ENCODE measurements at places on chromosomes 2 and 18.

DNA sequence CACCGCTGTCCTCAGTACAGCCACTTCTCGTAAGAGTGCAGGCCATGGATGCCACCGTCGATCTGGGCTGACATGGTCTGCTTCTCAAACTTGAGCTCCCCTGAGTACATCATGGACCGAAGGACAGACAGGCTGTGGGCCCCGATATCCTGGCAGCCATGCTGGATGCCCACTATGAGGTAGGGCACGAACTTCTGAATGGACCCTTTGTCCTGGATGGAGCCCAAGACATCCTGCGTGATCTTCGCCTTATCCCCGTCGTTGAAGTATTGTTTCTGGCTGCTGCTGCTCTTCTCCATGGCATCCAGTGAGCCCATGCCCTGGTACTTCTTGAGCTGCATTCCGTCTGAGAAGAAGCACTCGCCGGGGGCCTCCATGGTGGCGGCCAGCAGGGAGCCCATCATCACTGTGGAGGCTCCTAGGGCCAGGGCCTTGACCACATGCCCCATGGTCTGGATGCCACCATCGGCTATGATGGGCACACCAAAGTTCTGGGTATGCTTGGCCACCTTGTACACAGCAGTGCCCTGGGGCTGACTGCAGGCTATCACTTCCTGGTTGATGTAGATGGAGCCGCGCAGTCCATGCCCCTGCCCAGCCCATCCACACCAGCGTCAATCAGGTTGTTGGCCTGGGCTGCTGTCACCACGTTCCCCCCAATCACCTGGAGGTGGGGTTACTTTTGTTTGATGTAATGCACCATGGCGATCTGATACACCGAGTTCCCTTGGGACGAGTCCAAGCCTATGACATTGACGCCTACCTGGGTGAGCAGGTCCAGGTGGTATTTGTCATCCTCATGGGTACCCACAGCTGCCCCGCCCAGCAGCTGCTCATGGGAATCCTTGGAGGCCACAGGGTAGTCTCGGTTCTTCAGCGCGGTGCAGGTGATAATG is 21.8 kb downstream of the CFLAR start:
- no peak for DNase-seq

DNA sequence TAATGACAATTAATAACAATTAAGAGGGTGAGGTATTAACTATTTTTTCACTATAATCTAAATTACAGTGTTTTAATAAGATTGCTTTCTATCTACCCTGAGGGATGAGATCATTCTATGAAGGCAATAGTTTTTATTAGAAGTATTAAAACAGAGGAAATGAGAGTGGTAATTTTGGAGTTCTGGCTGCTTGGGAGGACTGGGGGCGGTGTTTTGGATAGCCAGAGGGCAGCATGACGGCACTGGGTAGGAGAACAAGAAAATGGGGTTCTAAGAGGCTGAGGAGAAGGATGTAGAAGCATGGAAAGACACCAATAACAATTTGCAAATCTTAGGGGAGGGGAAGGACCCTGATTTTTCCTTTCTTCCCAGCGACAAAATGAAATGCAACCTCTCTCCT is 5.1 kb upstream of the DNAJC5G start:
- no peak for DNase-seq

- DNase-seq, result no peak
These were observed 134.6 kb upstream of the SPATS2L start for GRCh38 chr2:200171731-200172482.

GRCh38 chr2:20611077-20611843 is 39.6 kb downstream of the HS1BP3 start:
- no peak for DNase-seq

DNA sequence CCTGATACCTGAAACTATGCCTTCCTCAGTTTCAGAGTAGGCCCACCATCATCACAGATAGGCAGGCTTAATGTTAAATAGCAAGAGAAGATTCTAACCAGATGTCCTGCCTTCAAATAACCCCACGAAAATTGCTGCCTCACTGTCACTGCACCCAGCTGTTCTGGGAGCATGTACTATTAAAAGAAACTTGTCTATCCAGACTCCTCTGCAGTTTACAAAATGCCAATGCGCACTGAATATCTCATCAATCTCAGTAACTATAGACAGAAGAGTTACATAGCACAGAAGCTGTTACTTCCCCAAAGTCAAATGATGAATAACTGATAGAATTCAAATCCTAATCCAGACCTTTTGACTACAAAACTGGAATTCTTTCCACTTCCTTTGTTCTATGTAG is 43.9 kb downstream of the WDR75 start:
- no peak for DNase-seq

- DNase-seq, result no peak
These were observed 317.7 kb downstream of the RDH14 start for GRCh38 chr2:18242716-18243115.

GRCh38 chr18:47080872-47081271 is 45.5 kb upstream of the ELOA2 start:
- no peak for DNase-seq

- DNase-seq, result no peak
These were observed 94.6 kb downstream of the LCLAT1 start for GRCh38 chr2:30541680-30542079.

DNA sequence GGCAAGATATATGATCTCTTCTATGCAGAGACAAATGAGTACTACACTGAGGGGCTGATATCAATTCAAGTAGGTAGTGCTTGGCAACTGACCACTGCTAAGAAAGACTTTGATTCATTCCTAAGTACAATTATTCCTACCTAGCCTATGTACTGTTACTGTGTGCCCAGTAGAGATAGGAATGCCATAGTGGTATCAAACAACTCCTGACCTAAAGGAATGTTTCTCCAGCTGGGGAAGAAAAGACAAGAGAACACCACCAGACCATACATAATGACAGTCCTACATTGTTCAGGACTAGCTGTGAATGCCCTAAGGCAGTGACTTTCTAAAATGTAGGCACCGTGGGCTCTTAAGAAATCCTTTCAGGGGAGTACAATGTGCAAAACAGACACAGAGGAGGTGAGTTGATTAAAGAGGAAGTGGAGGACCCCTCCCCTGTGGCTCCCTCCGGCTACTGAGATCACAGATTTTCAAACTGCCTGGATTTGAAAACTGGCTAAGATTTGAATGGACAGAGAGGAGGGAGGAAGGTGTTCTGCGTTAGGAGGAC is 89.1 kb downstream of the ANTXR1 start:
- DNase-seq, result no peak

- no peak for DNase-seq
These were observed 62.2 kb upstream of the RTN4 start for GRCh38 chr2:55112229-55113031.

DNA sequence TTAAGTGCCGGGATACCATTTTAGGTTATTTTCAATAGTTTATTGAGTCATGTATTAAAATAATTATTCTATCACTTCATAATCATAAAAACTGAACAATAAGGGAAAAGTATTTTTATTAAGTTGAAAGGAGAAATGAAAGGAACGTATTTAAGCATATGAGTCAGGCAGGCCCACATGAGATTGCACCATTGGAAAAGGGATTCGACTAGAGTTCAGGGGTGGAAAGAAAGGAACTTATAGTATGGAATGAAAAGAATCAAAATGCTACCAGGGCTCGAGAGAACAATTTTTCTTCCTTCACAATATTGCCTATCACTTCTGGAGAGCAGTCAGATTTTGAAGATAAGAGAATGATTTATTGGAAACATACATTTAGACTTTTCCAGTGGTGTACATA is 516.5 kb upstream of the NETO1 start:
- no peak for DNase-seq

DNA sequence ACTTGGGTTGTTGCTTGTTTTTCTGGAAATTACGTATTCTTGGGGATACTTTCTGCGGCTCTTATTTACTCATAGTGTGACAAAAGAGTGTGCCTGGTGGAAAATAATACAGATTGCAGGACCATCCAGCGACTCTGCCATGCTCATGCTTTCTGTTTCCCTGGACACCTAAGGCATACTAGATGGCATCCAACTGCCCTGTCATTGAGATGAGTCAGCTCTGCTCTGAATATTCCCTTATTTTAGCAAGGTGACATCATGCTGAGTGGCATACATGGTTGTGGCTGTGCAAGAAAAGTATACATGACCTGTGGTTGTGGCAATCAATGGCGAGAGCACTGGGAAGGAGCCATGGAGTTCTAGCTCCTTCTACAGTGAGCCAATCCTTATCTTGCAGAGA is 471.0 kb downstream of the TMEM182 start:
- DNase-seq, result no peak

DNA sequence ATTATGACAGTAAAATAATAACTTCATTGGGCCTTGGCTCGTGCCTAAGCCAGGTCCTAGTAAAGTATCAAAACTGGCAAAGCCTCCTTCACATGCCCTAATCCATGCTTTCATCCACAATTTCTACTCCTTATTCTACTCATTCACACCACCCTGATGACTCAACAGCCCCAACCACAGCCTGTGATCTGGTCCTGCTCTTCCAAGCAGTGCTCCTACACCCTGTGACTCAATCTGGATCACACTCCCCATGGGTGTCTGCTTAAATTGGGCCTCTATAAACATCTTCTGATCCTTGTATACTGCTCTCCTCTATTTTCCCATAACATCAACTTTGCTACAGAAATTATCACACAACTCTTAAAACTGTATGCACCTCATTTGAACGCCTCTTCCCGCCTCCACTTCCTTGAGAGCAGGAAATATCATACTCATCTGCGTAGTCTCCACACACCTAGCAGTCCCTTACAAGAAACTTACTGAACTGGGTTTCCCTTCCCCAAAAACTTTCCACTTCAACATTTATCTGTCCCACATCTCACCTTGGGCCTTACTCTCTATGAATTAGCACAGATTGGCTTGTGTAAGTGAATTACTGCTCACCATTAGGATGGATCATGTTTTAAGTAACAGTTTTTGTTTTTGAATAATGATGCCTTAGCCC is 15.9 kb downstream of the GTF3C3 start:
- DNase-seq, result no peak

GRCh38 chr2:36355890-36356297 is 316 bp downstream of the CRIM1 start:
- no peak for DNase-seq

- no peak for DNase-seq
These were observed 249.3 kb upstream of the SYT4 start for GRCh38 chr18:43526426-43527145.

GRCh38 chr2:32739664-32740063 is 111.8 kb downstream of the TTC27 start:
- no peak for DNase-seq

DNA sequence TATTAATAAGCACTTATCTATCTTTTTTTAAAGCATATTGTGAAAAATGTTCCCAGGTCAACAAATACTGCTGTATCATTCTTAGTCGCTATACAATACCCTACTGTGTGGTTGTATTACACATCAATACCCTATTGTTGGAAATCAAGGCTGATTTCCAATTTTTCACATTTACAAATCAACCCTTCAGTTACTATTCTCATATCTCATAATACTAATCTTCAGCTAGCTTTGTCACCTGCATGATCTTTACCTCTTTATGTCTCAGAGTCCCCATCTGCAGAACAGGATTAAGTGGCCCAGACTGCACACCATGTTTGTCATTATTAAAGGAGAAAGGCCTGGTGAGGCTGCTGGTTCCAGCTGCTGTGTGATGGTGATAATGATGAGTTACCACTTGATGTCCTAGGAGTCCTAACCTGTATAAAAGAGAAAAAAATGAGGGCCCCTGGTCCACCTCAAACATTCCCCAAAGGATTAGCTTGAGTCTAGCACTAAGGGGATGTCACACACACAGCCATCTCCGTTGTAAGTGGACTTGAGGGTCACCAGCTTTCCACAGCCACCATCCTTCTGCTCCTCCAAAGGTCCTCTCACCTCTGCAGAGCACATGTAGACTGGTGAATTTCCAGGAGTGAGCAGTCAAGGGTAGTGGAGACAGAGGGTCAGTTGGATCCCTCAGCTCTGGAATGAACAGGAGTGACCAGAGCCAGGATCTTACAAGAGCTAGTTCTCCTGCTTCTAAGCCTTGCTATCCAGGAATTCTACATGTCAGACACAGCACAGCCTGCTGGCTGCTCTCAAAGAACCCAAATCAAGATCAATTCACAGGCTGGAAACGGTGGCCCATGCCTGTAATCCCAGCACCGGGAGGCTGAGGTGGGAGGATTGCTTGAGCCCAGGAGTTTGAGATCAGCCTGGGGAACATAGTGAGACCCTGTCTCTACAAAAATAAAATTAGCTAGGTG is 36.0 kb upstream of the BIN1 start:
- no peak for DNase-seq

DNA sequence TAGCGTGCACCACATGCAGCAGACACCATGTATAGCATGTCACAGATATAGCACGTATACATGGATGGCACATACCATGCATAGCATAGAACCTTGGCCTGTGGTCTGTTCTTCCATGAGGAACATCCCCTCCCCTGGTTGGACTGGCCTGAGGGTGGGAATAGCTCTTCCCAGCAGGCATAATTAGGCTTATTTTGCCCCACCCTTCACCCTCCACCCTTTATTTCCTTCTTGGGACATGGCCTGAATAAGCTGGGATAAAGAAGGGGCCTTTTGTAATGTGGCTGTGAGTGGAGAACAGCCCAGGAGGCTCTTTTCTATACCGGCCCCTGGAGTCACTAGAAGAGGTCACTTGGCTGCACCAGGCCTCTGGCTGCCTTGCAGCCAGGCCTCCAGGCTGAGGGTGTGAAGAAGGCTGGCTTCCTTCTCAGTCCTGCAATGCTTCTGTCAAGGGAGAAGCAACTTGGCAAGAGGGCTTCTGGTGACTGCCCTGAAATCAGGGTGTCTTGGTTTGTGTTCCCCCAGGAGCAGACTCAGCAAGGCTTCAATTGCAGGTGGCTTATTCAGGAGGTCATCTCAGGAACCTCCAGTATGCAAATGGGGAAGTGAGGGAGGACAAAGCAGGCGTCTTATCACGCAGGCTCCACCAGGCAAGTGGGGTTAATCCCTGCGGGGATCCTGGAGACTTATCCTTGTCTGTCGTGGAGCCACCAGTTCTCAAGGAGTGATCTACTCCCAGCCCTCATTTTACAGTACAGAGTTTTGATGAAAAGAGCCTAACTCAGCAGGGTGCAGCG is 68.2 kb downstream of the HS6ST1 start:
- DNase-seq, result no peak

DNA sequence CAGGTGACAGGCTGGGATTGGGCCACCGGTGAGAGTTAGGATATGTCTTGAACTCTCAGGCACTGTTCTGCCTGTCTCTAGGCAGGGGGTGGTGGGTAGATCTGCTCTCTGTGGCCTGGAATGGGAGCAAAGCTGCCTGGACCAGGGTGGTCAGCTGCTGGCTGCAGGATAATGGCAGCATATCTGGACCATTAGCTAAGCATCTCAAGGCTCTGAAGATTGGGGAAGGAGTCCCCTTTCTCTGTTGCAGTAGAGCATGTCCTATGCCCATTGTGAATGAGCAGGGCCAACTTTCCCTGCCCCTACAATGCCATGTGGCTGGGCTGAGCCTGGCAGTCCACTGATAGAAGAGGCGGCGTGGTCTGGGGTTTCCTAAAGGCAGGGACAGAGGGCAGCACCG is 34.6 kb downstream of the LOXHD1 start:
- no peak for DNase-seq

GRCh38 chr18:424071-424661 is 76.3 kb downstream of the COLEC12 start:
- no peak for DNase-seq

- DNase-seq, result no peak
These were observed 40.3 kb downstream of the COPS9 start for GRCh38 chr2:240095556-240096523.

GRCh38 chr2:46803911-46804670 is 111.5 kb downstream of the MCFD2 start:
- DNase-seq, result no peak

GRCh38 chr2:129605646-129606045 is 373.8 kb upstream of the RAB6C start:
- no peak for DNase-seq

GRCh38 chr2:85394261-85394681 is 15.9 kb downstream of the CAPG start:
- DNase-seq, result no peak
